ENCODE measurements at places on chromosomes 12 and 14.

GRCh38 chr14:30108975-30109700 is 181.5 kb upstream of the PRKD1 start:
- DNase-seq = no peak

DNA sequence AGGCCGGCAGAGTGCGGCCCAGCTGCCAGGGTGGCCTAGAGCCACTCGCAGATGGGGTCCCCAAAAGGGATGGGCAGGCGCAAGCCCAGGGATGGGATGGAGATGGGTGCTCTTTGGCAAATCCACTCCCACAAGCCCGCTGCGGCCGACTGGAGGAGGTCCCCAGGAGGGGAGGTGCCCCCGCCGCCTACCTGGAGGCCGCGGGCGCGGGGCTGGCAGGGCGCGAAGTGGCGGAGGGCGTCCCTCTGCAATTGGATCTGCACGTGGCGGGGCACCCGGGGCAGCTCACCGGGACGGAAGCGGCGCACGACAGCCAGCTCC is 730 bp downstream of the PPP1R3E start:
- DNase-seq = no peak

DNA sequence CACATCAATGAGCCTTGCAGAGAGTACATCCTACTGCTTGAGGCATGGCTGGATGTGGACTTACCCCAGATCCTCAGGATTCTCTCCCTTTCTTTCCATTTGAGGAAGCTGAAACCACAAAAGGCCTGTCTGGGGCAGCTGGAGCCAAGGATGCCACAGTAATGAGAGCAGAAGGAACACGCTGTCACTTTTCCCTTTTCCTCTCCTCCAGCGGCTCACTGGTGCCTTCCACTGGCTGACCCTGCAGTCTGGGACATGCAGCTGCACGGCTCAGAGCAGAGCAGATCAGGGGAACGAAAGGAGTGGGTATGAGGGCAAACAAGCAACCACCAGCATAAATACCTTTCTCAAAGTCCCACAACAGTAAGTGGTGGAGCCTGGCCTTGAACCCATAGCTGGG is 78.2 kb downstream of the GAS2L3 start:
- no peak for DNase-seq

DNA sequence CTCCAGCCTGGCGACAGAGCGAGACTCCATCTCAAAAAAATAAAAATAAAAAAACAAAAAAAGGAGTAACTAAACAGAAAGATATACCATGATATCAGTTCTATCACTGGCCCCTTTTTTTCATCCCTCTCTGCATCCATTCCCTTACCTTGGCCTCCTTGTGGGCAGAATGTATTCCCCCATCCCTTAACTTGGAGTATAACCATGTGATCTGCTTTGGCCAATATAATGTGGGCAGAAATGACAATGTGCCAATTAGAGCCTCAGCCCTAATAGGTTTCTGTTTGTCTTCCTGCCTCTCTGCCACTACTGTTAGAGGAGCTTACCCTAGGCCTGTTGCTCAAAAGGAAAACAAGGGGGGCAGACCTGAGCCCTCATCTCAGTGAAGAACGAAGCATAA is 23.8 kb downstream of the GSC start:
- no peak for DNase-seq

- DNase-seq = no peak
Measured at GRCh38 chr14:68936476-68936875, 42.6 kb downstream of the ACTN1 start.

GRCh38 chr12:79151956-79152355 is 287.4 kb downstream of the SYT1 start:
- no peak for DNase-seq

- DNase-seq = peak; percentile 37
Measured at GRCh38 chr14:44898551-44898950, 63.2 kb downstream of the KLHL28 start.

DNA sequence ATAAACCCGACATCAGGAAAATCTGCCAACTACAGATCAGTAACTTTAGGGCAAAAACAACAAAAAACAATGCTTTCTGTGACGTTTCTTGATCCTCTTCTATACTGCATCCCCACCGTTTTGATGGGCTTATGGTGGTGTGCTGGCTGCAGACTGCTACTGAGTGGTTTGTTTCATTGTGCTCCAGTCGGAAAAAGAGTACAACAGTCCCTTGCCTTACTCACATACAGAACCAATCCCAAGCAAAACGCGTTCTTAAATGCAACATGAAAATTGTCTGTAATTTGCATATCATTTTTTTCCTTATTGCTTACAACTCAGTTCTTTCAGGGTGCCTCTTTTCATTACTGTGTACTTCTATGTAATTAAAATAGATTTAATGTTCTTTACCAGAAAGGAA is 2.3 kb downstream of the ETV6 start:
- DNase-seq = peak; percentile 32

GRCh38 chr12:63882844-63883243 is 38.3 kb downstream of the SRGAP1 start:
- DNase-seq = peak; percentile 86

GRCh38 chr12:119744900-119745606 is 77.1 kb downstream of the PRKAB1 start:
- peak; percentile 20 for DNase-seq

- DNase-seq = peak; percentile 43
Measured at GRCh38 chr14:104390941-104391901, 188.3 kb upstream of the C14orf180 start.

DNA sequence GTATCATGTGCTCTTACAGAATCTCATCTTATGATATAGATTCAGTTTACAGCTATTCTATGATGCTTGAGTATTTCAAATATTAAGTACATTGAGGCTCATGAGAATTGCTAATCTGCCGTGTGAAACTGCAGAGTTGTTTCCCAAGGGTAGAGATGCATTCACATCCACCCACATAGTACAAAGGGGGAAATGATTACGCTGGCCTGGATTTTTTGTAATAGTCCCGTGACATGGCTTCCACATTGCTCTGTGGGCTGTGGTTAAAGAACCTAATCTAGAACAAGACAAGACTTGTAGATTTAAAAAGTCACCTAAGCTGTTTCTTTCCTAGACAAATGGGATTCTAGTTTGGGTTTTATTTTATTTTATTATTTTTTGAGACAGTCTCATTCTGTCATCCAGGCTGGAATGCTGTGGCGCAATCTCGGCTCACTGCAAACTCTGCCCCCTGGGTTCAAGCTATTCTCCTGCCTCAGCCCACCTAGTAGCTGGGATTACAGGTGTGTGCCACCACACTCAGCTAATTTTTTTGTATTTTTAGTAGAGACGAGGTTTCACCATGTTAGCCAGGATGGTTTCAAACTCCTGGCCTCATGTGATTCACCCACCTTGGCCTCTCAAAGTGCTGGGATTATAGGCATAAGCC is 13.0 kb upstream of the RIOX1 start:
- DNase-seq = no peak

- DNase-seq = no peak
Measured at GRCh38 chr12:125440399-125440798, 375.2 kb downstream of the AACS start.

DNA sequence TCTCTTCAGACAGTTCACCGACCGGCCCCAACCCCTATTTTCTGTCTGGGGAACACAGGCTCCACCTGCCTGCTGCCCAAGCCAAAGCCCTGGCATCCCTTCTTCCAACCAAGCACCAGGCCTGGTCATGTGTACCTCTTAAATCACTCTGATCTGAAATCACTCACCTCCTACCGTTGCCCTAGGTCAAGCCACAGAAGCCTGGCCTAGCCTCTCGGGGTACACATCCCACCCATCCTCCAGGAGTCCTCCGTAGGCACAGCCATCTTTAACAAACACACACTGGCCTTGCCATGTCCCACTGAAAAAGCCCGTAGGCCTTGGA is 81.8 kb downstream of the IRF2BPL start:
- DNase-seq = no peak

GRCh38 chr14:101758913-101759593 is 2.5 kb upstream of the PPP2R5C start:
- no peak for DNase-seq

- DNase-seq = peak; percentile 89
Measured at GRCh38 chr14:105414456-105415371, 4.9 kb upstream of the MTA1 start.

- DNase-seq = no peak
Measured at GRCh38 chr14:49408187-49408933, 177.8 kb downstream of the RPS29 start.

GRCh38 chr12:129687731-129688130 is 216.1 kb downstream of the TMEM132D start:
- DNase-seq = no peak

DNA sequence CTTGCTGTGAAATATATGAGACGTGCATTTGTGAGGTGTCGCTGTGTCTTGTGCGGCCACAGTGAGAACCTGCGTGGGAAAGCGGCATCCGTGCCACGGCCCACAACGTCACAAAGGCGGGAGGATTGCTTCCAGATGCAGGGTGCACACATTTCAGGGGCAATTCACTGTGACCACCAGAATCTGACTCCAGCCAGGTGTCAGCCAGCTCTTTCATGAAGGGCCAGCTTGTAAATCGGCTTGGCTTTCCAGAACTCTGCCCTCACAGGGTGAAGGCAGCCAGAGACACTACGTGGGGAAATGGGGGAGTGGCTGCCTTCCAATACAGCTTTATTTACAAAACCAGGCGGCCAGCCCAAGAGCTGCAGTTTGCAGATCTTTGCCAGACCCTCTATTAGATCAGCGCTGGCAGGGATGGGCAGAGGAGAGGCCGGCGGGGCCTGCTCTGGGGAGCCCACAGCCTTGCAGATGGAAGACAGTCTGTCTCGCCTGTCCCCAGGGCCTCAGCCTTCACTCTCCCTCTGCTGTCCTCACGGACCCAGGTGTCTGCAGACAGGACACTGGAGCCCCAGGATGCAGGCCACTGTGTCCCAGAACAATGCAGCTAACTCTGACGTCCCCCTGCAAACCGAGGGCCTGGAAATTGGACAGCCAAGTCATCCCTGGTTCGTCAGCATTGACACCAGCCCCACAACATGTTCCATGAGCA is 53.5 kb downstream of the ADGRD1 start:
- DNase-seq = no peak

GRCh38 chr12:65556676-65557437 is 267.4 kb upstream of the HMGA2 start:
- DNase-seq = peak; percentile 92

DNA sequence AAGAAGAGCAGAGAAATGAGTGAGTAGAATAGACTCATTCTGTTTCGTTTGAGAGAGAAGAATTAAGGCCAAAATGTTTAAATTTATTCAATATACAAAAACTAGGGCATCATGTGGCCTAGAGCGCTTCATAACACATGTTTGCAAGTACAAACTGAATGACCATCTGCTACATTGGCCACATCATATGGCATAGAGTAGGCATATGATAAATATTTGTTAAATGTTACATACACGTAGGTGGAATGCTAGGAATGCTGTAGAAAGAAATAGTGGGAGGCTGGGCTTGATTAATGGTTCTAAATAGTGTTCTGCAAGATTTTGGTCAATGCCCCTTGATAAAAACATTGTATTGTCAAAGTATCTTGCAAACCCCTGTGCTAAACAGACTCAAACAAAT is 10.8 kb downstream of the MGP start:
- DNase-seq = no peak

DNA sequence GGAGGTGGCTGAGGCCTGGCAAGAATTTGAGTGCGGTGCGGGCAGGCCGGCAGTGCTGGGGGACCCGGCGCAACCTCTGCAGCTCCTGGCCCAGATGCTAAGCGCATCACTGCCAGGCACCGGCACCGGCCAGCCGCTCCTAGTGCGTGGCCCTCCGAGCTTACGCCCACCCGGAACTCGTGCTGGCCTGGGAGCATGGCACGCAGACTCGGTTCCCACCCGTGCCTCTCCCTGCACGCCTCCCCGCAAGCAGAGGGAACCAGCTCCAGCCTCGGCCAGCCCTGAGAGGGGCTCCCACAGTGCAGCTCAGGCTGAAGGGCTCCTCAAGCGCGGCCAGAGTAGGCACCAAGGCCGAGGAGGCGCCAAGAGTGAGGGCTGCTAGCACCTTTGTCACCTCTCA is 63.7 kb downstream of the CCDC60 start:
- DNase-seq = no peak

- peak; percentile 24 for DNase-seq
Measured at GRCh38 chr14:104870368-104871144, 5.5 kb downstream of the CEP170B start.

- DNase-seq = no peak
Measured at GRCh38 chr14:22974530-22975313, 7.6 kb downstream of the AJUBA start.

- no peak for DNase-seq
Measured at GRCh38 chr12:93750056-93750455, 72.9 kb downstream of the CRADD start.

DNA sequence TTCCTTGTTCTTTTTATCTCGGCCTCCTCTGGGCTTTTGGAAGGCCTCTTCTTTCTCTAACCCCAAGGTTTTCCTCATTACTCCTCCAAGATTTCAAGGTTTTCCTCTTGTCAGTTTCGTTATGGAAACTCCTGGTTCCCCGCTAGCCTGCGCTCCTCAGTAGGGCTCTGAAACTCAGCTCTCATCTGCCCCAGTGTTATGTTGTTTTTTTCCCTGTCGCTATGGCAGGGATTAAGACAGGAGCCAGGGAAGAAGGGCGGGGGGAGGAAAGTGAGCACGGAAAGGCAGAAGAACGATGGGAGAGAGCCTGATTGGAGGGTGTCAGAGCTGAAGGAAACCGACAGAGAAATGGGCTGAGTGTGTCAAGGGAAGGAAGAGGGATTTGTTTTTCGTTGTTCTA is 26.5 kb upstream of the JDP2 start:
- peak; percentile 80 for DNase-seq

- DNase-seq = no peak
Measured at GRCh38 chr14:98208211-98208611, 1063.8 kb downstream of the BCL11B start.

DNA sequence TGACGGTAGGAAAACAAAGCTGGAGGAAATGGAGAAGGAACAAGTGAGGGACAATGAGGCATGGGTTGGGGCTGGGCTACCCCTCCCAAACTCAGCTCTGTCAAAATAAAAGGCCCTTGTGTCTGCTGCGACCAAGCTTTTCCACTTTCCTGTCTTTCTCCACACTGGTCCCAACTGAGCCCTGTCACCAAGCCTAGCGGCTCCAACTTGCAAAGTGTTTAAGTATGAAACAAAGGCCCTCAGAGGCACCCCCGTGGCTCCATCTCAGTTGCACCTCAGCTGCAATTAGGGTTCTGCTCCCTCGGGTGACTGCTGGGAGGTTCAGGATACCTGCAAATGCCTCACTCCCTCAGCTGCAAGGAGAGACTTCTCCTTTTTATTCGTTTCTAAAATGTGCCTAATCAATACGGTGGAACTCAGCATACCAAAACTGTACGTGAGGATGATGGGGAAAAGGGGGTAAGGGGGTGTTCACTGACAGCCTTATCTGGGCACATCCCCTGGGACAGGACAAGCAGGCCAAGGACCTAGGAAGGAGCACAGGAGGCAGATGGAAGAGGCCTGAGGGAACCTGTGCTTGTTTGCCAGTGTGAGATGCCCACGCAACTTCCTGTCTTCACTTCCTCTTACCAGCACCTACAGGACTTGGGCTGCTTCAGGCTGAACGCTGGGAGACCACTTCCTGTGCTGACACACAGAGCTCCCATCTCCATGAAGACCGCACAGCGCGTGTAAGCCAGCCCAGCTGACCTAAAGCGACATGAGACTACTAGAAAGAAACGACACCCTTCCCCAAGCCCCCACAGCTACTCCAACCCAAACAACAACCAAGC is 8.9 kb downstream of the VAMP1 start:
- no peak for DNase-seq
